ENCODE measurements at places on chromosomes 6 and 20.

GRCh38 chr6:30042476-30042875 lies 18.6 kb upstream of the POLR1H start:
- DNase-seq = no peak

- no peak for DNase-seq
Observed at GRCh38 chr6:145110109-145110508, 625.2 kb downstream of the EPM2A start.

DNA sequence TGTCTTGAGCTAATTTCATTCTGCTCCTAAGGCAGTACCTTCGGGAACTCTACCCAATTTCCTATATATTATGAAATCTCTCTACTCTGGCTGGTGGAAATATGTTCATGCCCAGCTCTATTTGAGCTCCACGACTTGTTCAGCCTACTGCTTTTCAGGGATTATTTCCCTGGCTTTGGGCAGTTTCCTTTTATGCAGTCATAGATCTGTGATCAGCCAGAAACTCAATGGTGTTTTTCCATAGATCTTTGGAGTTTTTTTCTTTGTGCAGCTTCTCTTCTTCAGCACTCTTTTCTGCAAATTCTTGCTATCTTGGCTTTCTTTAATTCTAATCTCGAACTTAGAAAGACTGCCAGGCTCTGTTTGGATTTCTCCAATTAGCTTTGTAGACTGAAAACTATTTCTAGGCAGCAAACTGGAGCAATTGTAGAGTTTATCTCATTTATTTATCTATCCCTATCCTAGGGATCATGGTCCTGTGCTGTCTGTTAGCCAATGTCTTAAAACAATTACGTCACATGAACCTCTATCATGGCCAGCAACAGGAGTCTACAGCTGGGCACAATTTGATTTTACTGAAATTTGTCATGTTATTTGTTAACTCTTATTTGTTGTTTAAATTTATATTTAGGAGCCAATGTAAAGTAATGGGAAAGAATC lies 328.4 kb downstream of the BCKDHB start:
- no peak for DNase-seq

DNA sequence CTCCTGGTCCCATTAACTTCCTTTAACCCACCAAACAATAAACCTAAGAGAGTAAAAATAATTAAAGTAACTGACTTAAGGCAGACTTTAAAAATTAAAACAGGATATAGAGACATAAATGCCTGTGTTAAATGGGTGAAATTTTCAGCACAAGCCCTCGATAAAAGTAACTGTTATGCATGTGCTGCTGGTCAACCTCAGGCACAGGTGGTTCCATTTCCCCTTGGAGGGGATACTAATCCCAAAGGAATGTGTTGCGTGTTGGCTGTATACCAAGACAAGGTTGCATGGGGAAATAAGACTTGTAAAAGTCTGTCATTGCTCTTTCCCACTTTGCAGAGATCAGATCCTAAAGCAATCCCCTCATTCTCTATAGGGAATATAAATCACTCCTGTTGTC lies 25.8 kb downstream of the HLA-A start:
- no peak for DNase-seq

- DNase-seq = no peak
Observed at GRCh38 chr6:161792851-161793493, 519.1 kb upstream of the AGPAT4 start.

DNA sequence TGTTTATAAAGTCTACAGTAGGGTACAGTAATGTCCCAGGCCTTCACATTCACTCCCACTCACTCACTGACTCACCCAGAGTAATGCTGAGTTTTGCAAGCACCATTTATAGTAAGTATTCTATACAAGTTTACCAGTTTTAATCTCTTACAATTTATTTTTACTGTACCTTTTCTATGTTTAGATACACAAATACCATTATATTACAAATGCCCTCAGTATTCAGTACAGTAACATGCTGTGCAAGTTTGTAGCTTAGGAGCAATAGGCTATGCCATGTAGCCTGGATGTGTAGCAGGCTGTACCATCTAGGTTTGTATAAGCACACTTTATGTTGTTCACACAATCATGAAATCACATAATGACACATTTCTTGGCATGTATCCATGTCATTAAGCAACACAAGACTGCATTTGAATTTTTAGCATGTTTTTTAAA lies 673.6 kb downstream of the CD109 start:
- no peak for DNase-seq

DNA sequence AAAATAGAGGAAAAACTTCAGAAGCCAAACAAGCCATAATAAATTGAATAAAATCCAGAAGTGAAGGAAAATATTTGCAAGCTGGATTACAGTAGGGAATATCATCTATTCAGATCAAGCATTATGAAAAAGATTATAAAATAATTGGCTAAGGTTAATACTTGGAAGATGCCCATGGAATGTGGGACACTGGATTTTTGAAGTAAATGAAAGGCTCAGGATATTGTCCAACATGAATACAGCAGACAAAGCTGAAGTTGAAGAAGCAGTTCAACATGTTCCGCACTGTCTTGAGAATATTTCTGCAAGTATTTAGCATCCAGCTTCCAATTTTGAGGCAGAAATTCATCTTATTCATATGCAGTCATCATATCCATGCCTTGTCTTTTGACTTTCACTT lies 1278.4 kb upstream of the GJE1 start:
- no peak for DNase-seq

GRCh38 chr6:110098511-110099116 lies 80.9 kb downstream of the WASF1 start:
- DNase-seq = no peak

GRCh38 chr6:170081556-170081955 lies 209.3 kb downstream of the DLL1 start:
- no peak for DNase-seq

- no peak for DNase-seq
Observed at GRCh38 chr6:102994866-102995265, 1601.4 kb downstream of the GRIK2 start.

DNA sequence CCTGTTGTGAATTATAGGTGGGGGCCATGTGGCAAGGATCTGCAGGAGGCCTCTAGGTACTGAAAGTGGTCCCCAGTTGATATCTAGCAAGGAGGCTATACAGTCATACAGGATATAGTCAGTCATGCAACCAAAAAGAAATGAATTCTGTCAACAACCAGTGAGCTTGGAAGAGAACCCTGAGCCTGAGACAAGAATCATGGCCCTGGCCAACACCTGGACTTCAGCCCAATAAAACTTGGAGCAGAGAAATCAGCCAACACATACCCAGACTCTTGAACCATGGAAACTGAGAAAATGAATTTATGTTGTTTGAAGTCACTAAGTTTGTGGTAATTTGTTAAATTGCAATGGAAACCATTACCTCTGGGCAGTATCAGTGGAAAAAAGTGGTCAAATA lies 370.2 kb downstream of the KIF16B start:
- DNase-seq = peak; percentile 5

DNA sequence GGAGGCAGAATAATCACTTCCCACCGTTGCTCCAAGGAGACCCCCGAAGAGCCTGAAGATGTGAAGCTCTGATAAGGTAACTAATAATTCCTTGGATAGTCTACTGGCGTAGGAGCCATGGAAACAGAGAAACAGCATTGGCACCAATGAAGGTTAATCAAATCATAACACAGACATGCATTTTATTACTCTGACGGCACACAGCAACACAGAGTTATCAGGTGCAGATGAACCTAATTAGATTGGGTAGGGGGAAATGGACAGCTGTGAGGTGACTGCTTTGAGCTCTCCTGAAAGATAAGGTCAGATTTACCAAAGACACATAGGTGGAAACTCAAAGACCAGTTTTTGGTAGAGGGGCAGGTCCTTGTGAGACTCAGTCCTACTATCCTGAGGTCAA lies 544.0 kb upstream of the AGPAT4 start:
- DNase-seq = no peak

DNA sequence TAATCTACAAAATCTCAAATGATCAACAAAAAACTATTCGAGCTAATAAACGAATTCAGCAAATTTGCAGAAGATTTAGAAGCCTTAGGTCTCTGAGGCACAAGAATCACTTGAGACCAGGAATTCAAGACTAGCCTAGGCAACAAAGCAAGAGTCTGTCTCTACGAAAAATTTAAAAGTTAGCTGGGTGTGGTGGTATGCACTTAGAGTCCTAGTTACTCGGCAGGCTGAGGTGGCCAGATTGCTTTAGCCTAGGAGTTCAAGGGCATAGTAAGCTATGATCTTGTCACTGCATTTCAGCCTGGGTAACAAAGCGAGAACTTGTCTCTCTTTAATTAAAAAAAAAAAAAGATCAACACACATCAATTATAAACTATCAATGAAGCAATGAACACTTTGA lies 34.2 kb downstream of the FAM184A start:
- DNase-seq = no peak

GRCh38 chr20:8930726-8931125 lies 138.2 kb upstream of the PLCB4 start:
- DNase-seq = no peak

- no peak for DNase-seq
Observed at GRCh38 chr6:157326979-157327378, 3.7 kb upstream of the TMEM242 start.

DNA sequence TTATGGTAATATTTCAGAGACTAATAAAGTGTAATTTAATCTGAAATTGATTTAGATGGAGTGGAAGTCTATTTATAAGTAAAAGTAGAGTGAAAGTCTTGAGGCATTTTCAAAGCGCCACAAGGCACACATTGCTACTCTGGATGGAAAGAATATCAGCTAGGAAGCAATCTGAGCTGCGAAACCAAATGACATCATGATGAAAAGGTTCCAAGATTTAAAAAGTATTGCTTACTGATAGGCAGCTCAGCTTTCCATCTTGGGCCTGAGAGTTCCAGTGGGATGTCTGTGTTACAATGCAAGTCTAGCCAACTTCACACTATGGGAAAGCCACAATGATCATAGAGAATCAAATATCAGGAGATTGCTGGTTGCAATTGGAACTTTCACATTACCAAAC lies 126.9 kb upstream of the VGLL2 start:
- DNase-seq = no peak
